KBM-7 (cell line): ENCODE measurements at places on chromosomes 12 and 14.
A peak's percentile ranks its signal among the peaks of the same experiment; 100 is the strongest.

DNA sequence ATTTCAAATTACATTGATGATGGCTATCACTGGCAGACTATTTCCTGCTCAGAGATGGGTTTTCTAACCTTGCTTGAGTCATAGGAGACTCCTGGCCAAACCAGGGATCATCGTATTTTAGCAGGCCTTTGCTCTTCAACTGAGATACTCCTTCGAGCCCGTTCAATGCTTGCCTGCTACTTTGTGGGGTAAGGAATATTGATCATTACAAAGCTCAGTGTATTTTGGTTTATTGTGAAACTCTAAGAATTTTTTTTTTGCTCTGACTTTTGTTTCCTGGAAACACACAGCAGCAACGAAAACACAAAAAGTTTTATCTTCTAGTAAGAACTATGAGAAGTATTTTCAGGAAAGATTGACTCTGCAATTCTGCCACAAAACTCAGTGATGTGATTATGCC, 4.1 kb downstream of the GPRC5D start:
- DNase-seq = no peak

- no peak for DNase-seq
Measured at GRCh38 chr12:51011955-51012354, 14.2 kb downstream of the SLC11A2 start.

DNA sequence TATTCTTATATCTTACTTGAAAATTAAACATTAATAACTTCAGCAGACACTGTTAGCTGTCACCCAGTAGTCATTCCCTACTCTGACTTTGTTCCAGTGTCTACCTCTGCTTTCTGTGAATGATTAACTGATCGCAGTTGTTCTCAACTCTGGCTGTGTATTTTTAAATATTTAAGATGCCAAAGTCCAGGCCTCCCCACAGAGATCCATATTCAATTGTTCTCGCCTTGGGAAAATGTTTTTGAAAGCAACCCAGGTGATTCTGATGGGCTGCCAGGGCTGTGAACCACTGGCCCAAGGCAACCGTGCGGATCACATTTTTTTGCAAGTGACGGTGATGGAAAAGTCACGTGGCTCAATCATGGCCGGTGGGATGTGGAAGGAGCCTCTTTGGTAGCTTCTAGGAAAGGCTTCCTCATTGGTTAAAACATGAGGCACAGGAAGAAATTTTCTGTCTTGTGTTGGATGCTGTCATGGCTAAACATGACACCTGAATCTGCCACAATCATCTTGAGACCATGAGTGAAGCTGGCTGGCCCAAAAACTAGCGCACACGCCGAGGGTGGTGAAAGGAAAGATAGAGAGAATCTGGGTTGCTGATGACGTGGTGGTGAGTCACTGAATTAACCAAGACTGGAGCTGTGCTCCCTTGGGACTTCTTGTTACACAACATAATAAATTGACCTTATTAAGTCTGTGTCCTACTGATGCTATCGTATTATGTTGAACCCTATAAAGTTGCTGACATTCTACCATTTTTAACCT, 37.2 kb downstream of the RDH12 start:
- DNase-seq = peak; percentile 9

DNA sequence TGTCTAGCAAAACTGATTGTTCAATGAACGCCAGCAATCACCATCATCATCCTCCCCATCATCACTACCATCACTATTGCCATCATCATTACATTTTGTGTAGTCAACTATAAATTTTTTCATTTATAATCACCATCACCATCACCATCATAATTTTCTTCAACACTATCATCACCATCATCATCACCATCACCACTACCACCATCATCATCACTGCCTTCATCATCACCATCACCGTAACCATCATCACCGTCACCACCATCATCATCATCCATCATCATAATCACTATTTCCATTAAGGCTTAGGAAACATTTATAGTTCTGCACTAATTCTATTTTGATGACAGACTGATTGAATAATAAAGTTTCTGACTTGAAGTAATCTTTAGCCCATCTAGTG, 434.8 kb upstream of the TMEM132C start:
- no peak for DNase-seq

DNA sequence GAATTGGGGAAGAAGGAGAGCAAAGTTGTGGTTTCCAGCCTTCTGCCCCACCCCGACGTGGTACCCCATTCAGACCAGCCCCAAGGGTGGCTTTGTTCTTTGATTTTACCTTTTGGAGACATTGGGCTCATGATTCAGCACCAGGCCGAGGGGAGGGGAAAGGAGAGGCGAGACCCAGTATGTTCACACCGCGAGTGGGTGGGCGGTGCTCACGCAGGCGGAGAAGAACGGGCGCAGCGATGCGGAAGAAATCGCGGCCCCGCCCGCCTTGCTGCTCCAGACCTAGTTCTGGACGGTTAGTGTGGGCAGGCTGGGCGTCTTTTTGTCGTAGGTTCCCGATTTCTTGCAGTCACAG, 963 bp downstream of the ATL1 start:
- peak; percentile 65 for DNase-seq

- no peak for DNase-seq
Measured at GRCh38 chr14:30767624-30768023, 106.7 kb upstream of the COCH start.

DNA sequence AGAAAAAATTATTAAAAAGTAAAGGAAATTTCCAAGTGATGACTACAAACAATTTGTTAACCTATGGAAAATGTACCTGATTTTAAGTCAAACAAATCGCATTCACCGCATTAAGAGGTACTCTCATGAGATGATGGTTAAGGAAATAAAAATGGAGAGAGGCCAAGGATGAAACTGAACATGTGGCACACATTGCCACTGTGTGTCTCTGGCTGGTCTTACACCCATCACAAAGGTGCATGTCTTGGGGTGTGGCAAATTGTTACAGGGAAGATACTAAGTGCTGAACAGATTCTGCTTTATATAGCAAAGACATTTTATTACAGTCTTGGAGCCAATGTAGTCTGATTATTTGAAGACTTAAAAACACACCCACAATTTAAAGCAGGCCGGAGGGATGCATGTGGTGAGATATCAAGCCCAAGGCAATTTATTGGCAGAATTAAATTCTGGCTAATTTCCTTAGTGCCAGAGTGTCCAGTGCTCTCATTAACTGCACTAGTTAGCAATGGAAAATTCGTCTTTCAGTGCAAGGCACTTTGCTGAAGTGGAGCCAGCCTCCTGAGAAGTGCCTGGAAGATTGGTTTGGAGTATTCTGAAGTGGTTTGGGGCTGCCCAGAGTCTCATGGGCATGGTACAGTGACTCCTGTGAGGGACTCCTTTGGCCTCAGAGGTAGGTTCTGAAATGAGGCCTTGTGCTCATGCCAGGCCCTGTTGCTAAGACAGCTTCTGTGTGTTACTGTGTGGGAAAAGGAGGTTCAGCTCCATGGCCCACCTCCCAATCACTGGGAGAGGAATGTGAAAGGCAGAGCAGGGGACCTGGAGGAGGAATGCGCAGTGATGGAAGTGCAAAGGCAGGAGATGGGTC, 166.9 kb downstream of the BRMS1L start:
- no peak for DNase-seq

GRCh38 chr14:57060276-57060955, 208.3 kb downstream of the EXOC5 start:
- DNase-seq = no peak

DNA sequence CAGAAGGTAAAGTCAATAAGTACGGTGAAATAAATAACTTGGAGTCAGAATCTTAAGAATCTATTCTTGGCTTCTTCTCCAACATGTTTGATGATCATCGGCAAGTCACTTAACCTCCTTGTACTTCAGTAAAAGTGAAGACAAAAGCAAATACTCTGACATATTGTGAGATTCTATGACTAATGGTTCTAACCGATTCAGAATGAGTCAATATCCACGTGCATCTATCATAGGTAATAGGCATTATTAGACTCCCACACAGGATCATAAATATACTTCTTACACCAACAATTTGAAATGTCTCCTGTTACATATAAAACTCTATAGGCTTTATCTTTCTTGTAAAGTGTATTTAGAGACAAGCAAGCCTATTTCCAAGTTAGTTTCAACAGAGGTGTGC, 144.4 kb upstream of the ATXN7L3B start:
- no peak for DNase-seq

DNA sequence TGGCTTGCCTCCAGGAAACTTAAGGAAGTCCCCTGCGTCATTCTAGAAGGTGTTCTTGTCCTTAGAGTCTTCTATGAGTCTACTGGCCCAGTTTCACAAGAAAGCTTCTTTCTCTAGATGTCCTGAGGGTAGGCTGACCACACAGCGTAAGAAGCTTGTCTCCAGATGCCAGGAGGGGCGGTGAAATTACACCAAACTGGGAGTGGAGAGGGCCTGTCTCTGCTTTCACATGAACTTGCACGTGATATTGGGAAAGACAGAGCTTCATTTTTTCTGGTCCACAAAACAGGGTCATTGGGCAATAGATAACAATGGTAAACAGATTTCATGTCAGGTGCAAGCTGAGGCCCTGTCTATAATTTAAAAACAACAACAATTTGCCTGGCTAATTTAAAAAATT, 85.7 kb upstream of the TBX3 start:
- no peak for DNase-seq

DNA sequence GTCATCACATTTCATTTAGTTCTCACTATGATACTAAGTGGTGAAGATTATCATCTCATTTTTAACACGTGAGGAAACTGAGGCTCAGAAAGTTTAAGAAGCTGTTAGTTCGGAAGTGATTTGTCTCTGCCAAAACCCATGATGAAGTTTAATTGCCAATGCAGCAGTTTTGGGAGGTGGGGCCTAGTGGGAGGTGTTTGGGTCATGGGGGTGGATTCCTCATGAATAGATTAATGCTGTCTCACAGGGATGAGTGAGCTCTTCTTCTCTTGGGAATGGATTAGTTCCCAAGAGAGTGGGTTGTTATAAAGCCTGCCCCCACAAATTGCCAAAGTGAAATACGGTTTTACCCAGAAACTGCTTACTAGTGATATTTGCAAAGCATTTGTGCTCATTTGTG, 91.5 kb upstream of the IGF1 start:
- no peak for DNase-seq

DNA sequence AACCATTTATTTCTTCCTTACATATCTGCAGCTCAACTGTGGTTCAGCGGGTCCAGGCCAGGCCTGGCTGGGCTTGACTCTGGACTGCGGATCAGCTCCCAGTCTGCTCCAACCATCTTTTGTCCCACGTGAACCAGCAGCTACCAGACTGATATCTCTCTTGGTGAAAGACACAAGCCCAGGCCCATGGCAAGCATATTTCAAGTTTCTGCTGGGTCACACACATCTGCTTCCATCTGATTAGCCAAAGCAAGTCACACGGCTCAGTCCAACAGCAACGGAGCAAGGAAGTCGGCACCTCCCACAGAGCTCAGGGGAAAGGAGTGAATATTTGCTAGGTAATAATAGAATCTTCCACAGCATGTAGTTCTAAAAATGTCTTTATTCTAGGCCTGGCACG, 24.7 kb upstream of the MARK3 start:
- DNase-seq = no peak

GRCh38 chr14:92625213-92625612, 111.6 kb downstream of the RIN3 start:
- no peak for DNase-seq

GRCh38 chr12:79108962-79109361, 244.4 kb downstream of the SYT1 start:
- no peak for DNase-seq

DNA sequence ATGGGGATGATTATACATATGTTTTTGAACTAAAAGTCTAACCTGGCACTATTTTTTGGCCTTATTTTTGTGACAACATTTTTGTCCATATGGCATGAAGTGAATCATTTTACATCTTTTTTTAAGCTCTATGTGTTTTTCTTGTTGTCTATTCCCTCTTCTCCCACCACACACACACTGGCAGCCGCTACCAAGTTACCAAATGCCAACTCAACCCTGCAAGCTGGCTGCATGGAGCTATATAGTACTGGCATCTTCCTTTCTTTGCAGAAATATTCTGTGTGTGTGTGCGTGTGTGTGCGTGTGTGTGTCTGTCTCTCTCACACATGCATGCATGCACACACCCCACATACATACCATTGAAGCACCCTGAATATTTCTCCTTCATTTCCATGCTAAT, 278.9 kb upstream of the SOX5 start:
- no peak for DNase-seq

DNA sequence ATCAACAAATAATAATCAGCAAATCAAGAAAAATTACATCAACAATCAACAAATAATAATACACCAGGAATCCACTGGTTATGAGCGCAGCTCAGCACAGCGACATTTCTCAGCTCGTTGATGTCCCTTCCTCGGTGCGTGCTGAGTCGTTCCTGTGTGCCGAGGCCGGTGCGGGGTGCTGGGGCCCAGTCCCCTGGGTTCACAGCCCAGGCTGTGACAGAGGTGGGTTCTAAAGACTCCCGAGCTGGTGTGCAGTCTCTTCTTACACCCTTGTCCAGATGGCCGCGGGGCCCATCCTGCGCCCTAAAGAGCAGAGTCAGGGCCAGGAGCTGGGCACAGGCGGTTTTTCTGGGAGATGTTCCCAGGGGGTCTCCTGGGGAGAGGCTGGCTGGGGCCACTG, 26.9 kb upstream of the TRAF3 start:
- no peak for DNase-seq

- no peak for DNase-seq
Measured at GRCh38 chr12:92365836-92366235, 220.2 kb upstream of the BTG1 start.
